ENCODE measurements at places on chromosomes 5 and 9. TPM values are rescaled to one million over a fixed set of nuclear protein-coding genes. Genes with fewer than 3 reads are reported as not detected.

The TCF7 gene
- total RNA-seq: 2.6 TPM

DNA sequence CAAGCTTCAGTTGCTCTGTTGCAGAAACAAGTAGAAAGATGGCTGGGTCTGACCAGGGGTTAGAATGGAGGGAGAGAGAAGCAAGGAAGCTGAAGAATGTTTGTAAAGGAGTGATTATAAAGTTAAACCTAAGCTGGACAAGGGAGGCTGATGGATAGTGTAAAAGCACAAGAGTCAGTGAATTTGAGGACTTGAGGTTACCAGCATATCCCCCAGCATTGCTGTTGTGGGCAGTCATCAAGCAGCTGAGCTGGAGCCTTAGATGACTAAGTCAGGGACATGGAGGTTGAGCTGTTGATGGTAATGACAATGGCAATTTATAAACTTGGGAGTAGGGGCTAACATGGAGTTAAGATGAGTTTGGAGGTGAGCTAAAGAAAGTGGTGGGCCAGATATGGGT lies 131.5 kb downstream of the ERCC6L2 start:
- peak; percentile 74 for DNase-seq

DNA sequence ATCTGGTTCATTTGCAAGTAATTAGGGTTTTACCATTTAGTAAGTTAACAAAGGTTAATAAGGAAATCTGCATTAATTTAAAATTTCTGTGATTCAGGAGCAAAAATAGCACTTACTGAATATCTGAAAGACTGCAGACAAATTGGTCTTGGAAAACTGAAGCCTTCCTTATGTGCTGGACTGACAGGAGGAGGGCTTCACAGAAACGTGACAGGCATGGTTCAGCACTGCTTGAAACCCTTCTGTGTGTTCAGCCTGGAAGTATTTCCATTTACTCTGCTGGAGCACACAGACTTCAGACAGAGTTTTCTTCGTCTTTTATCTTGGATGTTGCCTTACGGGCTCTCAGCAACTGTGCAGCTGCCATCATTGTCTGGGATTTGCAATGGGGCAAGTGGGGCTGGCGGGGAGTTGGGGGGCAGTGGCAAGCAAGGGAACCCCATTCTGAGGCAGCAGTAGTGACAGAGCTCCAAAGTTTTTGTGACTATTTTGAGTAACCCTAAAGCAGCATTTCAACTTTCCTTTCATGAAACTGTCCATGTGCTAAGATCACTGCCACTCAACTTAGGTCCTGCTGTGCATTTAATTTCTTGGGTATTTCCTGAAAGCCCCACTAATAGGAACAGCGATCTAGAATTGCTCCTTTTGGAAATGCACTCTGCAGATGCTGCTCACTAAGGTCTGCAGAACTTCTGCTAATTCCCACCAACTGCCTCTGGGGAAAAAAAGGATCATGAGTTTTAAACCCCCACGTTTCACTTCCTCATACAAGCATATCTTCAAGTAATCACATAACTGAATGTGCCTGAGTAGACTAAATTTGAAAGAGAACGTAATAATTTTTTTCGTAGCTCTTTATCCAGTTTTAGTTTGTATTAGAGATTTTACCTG lies 56.6 kb downstream of the KCNN2 start:
- no peak for DNase-seq

The PCDHGA1 gene
- 0.17 TPM for total RNA-seq

The C5orf47 gene
- not detected for total RNA-seq

DNA sequence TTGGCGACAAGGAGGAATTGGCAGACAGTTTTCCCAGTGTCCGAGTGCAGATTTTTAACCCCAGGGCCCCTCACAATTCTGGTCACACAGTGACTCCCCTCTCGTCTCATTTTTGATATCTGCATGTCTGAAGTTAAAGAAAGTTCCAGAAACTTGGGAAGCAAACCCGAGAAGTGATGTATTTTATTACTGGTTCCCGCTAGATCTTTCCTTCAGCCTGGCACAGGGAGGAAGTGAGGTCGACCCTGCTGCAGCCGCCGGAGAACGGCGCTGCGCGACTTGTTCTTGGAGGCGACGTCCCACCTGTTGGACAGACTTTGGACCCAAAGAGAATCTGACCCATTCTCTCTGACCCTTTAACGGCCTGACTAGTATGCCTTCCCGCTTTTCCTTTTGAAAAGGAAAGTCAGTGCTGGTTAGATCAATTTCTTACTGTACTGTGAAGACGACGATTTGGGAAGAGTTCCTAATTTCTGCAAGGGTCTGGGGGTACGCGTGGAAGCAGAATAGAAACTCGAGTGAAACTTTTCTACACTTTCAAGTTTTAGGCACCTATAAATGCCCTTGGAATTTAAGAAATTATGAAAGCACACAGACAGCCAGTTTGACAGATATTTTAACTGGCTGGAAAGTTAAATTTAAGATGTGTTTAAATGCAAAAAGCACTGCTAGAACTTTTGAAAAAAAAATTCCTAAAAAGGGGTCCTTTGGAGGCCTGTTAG lies 744 bp downstream of the OTULIN start:
- no peak for DNase-seq
